HAP-1 (cell line): ENCODE measurements at places on chromosomes 3 and 15.

GRCh38 chr3:42601896-42602581, 1.6 kb downstream of the NKTR start:
- no peak for DNase-seq

DNA sequence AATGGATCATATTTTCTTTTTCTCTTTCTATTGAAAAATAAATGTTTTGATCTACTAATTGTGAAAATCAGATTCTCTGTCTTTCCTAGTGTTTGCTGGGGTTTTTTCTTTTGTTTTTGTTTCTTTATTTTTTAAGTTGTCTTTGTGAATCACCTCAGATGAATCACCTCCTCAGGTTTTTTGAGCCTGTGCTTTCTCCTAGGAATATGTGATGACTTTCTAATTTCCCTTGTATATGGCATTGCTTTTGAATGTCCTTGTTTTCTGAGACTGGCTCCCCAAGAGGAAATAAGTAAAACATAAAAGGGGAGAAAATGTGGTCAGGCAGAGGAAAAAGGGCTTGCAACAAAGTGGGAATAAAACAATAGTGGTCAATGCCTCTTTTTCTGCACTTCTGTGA, 750.0 kb downstream of the ZPLD1 start:
- DNase-seq: no peak

DNA sequence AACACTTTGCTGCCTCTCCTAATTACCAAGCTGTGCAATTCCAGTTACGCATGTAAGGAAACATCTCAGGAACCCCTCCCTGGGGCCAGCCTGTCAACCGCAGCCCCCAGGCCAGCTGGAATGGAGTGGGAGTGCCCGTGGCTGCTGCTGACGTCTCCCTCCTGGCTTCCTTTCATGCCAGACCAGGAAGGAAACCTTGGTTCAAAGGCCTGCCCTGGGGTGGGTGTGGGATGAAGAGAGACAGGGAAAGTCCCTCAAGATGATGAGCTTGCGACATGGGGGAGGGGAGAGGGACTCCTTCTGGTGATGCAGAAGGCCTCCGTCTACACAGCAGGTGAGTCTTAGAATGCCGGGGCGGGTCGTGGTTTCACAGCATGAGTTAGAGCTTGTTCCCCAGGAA, 11.4 kb upstream of the CYP11A1 start:
- no peak for DNase-seq

- no peak for DNase-seq
Measured at GRCh38 chr3:189944285-189945145, 176.2 kb downstream of the P3H2 start.

GRCh38 chr3:102530415-102531181, 95.8 kb downstream of the ZPLD1 start:
- DNase-seq: no peak
